Lung (tissue), 17 donors: ENCODE measurements at places on chromosomes 12 and 14. TPM values are rescaled to one million over a fixed set of nuclear protein-coding genes. Genes with fewer than 3 reads are reported as not detected.
A peak's percentile ranks its signal among the peaks of the same experiment; 100 is the strongest.

DNA sequence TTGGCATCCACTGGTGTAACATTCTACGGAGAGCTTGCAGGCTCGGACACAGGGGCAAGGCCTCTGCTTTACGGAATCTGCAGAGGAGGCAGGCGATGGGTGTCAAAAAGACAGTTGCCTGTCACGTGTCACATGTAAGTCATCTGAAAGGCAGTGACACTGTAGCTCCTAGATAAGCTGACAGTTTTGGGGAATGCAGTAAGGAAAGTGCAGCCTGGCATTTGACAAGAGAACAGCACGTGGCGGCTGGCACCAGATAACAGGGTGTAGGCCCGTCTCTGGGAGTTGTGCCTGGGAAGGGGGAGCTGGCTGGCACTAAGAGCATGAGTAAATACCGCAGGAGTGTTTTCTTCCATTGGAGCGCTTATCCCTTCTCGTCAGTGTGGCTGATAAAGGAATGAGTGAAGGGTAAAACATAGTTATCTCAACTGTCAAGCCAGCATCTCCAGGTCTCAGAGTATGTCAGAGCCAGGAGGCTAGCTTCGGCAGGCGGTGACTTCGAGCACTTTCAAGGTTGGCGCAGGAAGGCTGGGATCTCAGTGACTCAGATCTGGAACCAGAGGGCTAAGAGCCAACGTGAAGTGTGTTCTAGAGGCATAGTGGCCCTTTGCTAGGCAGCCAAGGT is 26.1 kb downstream of the ADCK1 start:
- DNase-seq, result no peak

- DNase-seq, result no peak
Observed at GRCh38 chr12:108699955-108700563, 31.3 kb downstream of the CORO1C start.

DNA sequence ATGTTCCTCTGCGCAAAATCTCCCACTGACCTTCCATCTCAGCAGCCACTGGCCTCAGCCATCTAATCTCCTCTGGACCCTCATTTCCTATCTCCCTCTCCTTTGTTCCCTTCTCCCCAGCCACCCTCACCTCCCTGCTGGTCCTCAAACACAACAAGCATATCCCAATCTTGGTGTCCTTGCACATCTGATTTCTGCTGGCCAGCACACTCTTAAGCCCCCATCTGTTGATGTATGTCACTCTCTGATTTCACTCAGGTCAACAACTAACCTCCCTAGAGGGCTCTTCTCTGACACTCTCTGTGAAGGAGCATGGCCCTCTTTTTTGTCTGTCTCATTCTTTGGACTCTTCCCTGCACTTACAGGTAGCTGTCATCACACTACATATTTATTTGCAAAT is 25.6 kb downstream of the PPM1H start:
- no peak for DNase-seq

DNA sequence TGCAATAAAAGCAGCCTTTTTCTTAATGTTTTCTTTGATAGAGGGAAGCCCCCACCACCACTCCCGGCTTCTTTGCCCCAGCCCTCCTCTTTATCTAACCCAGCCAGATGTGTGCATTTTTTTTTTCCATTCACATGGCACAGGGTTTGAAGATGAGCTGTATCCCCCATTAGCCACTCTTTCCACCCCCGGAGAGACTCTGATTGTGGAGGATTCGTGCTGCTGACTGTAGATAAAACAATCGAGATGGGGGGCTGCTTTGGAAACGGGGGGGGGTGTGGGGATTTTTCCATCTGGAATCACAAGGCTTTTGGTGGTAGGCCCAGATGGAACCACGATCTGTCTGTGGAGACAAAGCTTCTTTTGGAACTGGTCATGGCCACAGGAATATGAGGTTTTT is 46.2 kb upstream of the VASH1 start:
- no peak for DNase-seq

DNA sequence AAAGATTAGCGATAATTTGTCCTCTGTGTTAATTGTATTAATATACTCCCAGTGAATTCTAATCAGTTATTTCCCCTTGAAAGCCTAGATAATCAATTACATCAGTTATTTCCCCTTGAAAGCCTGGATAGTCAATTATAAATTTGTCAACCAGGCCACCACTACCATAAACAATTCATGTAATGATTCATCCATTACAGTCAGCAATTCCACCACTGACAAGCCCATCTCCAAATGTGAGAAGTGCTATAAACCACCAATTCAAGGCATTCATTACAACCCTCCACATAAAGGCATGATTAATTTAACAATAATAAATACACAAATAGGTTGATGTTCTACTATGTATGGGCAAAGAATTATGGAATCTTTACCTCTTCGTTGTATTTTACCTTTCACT is 40.9 kb downstream of the INTS13 start:
- no peak for DNase-seq

GRCh38 chr12:28890664-28891063 is 258.4 kb upstream of the FAR2 start:
- no peak for DNase-seq

- DNase-seq, result no peak
Observed at GRCh38 chr14:49017447-49017846, 568.7 kb downstream of the RPS29 start.

- peak; percentile 75 for DNase-seq
Observed at GRCh38 chr14:59576332-59577294, at the start of gene CCDC175. CCDC175 (minus strand) TSS chr14:59576812; CDS start chr14:59576775, 37 bp downstream.

DNA sequence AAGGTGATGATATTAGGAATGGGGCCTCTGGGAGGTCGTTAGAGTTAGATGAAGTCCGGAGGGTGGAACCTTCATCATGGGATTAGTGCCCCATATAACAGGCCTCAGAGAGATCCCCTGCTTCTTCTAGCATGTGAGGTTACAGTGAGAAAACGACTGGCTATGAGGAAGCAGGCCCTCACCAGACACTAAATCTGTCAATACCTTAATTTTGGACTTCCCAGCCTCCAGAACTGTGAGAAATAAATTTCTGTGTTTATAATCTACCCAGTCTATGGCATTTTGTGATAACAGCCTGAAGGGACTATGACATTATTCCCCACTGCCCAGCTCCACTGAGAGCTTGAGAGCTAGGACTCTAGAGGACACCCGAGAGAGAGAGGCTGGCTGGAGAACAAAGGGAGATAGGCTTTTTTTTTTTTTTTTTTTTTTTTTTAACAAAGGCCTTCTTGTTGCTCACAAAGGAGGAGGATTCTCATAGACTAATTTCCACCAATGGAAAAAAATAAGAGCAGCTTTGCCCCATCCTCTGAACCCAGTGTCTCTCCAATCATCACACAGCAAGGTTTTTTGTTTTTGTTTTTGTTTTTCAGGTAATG is 87.8 kb upstream of the EEA1 start:
- no peak for DNase-seq

DNA sequence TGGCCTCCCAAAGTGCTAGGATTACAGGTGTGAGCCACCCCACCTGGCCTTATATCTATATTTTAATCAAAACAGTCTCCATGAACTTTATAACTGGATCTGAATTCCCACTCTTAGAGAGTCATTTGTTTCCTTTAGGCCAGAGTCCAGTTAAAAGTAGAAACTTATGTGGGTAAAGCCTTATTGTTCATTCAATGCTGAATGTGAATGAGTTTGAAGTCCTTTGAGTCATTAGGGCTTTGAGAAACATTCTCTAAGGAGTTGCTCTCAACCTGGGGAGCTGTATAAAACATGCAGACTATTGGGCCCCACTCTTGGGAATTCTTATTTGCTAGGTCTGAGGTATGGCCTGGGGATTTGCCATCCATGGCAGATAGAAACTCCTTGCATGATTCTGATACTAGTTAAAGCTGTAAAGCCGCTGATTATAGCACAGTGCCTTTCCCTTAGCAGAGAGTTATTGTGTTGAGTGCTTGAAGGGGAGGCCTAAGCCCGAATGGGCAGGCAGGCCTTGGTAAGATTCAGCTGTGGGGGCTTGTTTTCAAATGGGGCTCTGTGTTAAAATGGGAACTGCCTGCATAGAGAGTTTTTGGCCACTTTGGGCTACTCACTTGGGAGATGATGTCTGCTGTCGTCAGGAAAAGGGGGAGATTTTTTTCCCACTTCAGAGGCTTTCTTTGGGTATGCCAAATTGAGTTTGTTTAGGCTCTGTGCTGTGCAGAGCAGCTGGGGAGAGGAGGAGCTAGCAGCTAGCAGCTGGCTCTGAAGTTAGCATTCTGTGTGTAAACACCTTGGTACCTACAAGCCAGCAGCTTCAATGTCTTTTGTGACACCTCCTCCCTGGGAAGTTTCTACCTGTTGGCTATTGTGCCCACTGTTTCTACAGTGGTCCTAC is 117.5 kb downstream of the DACT1 start:
- peak; percentile 86 for DNase-seq

DNA sequence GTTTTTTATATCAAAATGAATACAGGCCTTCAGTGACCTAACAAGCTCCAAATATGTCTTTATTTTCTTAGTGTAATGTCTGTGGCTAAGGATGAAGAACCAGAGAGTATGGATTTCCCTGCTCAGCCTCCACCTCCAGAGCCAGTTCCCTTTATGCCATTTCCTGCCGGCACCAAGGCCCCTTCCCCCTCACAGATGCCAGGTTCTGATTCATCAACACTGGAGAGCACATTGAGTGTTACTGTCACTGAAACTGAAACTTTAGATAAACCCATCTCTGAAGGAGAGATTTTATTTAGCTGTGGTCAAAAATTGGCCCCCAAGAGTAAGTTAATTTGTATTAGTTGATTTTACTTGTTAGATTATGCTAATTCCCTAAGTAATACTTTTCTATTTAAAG is 61.0 kb downstream of the KIAA0586 start:
- no peak for DNase-seq

Gene C12orf50
- 0.12 TPM for total RNA-seq

Gene PLA2G1B
- 6.5 TPM for total RNA-seq

Gene GMPR2
- total RNA-seq, result 63.1 TPM

Gene AMDHD1
- total RNA-seq, result 1.3 TPM

Gene AICDA
- total RNA-seq, result 0.46 TPM
